Urinary bladder (tissue), 4 donors: ENCODE measurements at places on chromosomes 5 and 9. TPM values are rescaled to one million over a fixed set of nuclear protein-coding genes. Genes with fewer than 3 reads are reported as not detected.

TRAF1 gene
- 5.3 TPM for polyA plus RNA-seq

- no peak for DNase-seq
These were observed 1021.2 kb downstream of the NR2F1-AS1 start for GRCh38 chr5:92559781-92560180.

GADD45G gene
- polyA plus RNA-seq: 25.5 TPM

DNA sequence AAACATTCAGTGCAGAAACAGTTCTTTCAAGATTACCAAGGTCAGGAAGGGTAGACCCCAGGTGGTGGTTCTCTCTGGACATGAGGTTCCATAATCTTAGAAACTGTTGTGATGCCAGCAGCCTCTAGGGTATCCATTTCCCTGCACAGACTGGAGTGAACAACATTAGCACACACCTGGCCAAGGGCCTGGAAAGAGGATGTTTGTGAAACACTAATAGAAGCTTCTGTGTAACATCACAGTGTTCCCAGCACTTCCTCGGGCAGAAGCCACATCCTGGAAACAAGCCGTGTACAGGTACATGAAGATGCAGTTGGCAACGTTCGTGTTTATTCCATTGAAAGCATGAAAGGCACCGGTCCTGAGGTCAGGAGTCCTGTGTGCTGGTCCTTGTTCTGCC is 598.2 kb upstream of the KLF4 start:
- no peak for DNase-seq

DNA sequence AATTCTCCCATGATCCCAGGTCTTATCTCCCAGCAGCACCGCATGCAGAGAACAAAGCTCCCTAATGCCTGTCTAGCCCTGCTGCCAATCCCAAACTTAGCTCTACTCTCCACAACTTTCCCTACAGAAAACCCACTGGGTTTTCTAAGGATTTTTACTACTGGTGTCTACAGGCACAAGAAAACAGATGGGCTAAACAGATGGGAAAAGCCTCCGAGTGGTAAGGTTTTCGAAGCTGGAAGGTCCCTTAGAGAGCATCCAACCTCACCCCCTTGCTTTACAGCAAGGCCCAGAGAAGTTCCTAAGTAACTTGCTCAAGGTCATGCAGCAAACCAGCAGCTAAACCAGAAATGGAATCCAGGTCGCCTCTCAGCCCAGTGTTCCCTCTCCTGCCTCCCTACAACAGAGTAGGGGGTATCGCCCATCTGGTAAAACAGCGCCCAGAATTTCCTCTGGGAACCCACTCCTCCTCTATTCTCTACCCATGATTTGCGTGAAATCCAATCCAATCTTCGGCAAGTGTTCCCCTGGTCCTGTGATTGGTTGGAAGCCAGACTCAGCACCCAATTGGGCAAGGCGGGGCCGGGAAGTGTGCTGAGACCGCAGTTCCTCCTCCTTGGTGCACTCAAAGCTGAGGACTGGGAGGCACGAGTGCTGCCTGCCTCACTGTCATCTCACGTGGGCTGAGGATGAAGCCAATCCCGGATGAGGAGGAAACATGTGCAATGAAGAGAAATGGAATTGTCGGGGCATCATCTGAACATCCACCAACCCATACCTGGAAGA is 20.8 kb downstream of the CPLX2 start:
- no peak for DNase-seq

GRCh38 chr5:142640316-142641005 is 45.4 kb downstream of the FGF1 start:
- DNase-seq: no peak

DNA sequence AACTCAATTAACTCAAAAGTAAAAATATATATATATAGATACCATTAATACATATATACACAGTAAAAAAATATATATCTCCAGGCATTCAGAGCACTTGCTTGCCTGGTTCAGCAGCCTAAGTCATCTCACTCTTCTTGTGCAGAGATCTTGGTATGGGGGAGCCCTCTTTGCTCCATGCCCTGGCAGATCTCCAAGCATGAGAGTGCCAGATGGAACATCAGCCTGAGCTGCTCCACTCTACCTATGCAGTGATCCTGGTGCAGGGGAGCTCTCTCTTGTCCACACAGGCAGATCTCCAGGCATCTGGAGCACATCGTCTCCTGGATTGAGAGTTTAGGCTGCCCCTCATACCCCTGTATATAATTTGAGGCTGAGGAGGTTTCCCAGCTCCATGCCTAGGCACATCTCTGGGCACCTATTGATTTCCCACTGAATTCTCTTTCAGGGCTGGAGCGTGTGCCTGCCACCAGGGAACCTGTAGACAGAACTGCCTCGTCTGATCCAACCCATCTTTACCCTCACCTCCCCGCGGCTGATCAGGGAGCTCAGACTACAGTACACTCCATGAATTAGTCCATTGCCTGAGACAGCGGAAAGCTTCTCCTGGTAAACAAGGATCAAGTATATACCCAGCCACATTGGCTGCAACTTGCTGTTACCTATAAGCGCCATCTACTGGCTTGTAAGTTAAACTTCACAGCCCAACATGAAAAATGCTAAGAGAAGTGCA is 342.4 kb upstream of the GRIA1 start:
- no peak for DNase-seq

SPINK7 gene
- not detected for polyA plus RNA-seq

- no peak for DNase-seq
These were observed 73.3 kb upstream of the TTC23L start for GRCh38 chr5:34765662-34766061.

GRCh38 chr9:88535226-88536022 is 446 bp downstream of the NXNL2 start:
- no peak for DNase-seq

- DNase-seq: no peak
These were observed 19.2 kb upstream of the KIF2A start for GRCh38 chr5:62286834-62287233.

GRCh38 chr9:23341346-23341745 is 484.7 kb downstream of the ELAVL2 start:
- DNase-seq: no peak

DNA sequence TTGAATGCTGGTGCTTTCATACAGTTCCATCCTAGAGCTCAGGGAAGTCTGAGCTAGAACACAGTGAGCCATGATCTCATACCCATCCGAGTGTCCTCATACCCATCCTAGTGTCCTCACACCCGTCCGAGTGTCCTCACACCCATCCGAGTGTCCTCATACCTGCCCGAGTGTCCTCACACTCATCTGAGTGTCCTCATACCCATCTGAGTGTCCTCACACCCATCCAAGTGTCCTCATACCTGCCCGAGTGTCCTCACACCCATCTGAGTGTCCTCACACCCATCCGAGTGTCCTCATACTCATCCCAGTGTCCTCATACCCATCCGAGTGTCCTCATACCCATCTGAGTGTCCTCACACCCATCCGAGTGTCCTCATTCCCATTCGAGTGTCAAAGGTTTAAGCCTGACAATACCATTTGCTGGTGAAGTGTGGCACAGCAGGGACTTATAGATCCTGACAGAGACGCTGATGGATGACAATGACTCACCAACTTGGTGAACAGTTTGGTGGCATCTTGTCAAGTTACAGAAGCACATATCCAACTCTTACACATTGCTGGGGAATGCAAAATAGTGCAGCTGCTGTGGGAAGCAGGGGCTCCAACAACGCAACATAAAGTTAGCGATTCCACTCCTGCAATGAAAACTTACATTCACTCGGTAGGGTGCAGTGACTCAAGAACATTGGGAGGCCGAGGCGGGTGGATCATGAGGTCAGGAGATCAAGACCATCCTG is 77.0 kb upstream of the COL5A1 start:
- DNase-seq: no peak

CDC20B gene
- polyA plus RNA-seq: not detected

PDE6A gene
- polyA plus RNA-seq: 0.01 TPM

CCDC127 gene
- polyA plus RNA-seq: 6.5 TPM

AGXT2 gene
- 0.05 TPM for polyA plus RNA-seq

DNA sequence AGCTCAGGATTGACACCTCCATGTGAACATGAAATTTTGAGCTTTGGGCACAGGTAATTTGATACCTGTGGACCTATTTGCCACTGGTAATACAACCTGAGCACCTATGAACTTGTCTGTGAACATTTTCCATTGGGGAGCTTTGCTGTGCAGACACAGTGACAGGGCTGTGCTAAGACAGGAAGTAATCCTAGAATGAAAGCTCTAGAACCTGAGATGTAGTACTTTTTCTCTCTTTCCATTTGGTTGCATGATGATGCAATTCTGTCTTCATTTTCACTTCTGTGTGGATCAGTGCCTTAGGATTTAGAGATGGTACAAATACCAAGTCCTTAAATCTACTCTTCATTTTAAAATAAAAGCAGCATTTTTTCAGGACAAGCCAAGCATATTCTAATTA is 216.9 kb downstream of the NR3C1 start:
- DNase-seq: no peak

- DNase-seq: no peak
These were observed 76.0 kb downstream of the ARL15 start for GRCh38 chr5:54234304-54234933.

GRCh38 chr5:125200866-125201373 is 454.5 kb upstream of the ZNF608 start:
- no peak for DNase-seq

DNA sequence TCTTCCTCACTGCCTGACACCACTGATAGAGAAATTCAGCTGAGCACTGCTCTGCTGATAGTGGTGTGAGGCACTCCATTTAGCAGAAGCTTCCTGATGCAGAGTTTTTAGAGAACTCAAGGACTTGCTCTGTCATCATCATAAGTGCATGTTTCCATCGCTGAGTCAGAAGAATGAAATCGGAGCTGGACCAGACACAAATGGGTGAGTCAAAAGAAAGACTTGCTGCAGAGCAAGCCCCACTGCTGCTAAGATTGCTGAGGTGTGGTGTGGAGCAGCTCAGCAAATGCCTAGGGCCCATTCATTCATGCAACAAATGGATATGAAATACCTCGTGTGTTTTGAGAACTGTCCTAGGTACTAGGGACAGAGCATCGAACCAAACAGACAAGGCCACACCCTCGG is 410.2 kb upstream of the SLC30A5 start:
- no peak for DNase-seq

DNA sequence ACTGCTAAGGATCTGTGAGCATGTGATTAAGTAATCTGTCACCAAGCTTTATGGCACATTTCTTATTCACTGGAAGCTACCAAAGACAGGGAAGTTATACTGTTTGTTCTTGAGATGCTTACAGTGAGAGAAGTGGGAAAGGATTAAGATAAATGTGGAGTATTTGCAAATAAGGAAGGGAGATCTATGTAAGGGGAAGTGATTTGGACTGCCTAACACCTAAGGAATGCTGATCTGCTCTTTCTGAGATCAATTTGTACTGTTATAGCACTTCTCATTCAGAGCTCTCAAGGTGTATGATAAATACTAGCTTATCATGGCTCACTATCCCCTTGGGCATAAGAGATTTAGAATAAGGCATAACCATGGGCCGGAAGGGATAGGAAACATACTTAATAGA is 80.0 kb upstream of the NTRK2 start:
- no peak for DNase-seq
